Stimulated activated CD8-positive, alpha-beta memory T cell treated with anti-CD3 and anti-CD28 coated beads, Interleukin-15, amount 100 ng/mL, for 4 hours (primary cell): ENCODE measurements at places on chromosomes 3 and 15.

DNA sequence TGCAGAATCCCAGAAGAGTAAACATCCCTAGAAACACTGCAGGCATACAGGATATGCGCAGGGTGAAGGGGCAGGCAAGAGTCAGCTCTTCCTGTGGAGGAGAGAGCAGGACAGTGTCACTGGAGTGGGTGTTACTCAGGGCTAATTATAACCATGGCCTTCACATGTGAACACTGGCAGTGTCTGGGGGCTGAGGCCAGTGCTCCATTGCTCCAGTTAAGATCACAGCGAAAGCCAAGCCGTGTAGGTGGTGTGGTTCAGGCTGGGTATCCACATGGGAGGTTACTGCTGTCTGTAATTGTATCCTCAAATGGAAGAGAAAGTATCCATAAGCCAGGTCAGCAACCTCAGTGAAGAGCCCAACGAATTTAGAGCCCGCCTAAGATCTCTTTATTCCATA lies 84.6 kb downstream of the MESD start:
- no peak for DNase-seq

- DNase-seq = no peak
These were observed 19.4 kb downstream of the TGFBR2 start for GRCh38 chr3:30625541-30626438.

DNA sequence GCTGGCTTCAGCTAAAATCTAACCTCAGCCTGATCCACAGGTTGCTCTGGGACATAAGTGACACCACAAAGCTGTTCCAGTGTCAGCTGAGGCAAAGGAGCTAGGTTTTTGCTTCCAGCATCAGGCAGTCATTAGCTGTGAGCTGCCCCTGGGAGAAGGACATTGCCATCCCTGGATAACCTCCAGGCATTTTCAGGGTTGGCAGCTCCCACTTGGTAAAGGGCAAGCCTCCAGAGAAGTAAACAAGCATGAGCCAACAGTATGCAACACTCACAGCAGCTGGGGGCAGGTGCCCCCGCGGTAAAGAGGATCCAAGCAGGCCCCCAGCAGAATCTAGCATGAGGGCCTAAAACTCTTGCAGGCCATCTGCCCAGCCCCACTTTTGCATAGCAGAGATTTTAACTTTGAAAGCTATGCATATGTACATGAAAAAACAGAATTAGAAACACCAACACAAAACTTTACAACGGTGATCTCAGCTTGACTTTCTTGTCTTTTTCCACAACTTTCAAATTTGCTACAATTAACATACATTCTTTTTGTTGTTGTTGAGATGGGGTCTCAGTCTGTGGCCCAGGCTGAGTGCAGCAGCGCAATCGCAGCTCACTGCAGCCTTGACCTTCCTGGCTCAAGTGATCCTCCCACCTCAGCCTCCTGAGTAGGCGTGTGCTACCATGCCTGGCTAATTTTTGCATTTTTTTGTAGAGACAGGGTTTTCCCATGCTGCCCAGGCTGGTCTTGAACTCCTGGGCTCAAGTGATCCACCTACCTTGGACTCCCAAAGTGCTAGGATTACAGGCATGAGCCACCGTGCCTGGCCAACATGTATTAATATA lies 83.8 kb upstream of the TPM1 start:
- DNase-seq = no peak

- DNase-seq = no peak
These were observed 21.1 kb upstream of the GP9 start for GRCh38 chr3:129039271-129040038.

DNA sequence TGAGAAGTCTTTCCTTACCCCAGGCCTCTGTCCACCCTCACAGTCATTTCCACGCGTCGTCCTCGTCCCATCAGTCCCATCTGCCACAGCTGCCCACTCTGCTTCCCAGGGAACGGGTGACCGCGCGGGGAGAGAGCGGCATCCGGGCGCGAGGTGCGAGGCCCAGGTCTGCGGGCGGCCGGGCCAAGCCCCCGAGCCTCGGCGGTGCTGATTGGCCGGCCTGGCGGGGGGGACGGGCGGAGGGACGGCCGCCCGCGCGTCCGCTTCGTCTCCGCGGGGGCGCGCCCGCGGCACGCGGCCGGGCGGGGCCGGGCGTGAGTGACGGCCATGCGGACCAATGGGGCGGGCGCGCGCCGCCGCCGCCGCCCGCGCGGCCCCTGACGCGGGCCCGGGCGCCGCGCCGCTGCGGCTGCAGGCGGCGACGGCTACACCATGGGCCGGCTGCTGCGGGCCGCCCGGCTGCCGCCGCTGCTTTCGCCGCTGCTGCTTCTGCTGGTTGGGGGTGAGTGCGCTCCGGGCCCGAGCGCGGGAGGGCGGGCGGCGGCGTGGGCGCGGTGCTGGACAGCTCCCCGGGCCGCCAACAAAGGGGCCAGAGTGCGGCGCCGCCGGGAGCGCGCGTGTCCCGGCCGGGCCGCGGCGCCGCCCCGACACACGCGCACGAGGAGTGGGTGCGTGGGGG lies at the start of gene PODXL2:
PODXL2 (plus strand) TSS at position 398 of the 679 bp plus-strand sequence; CDS start at position 433, 35 bp downstream.
- no peak for DNase-seq

DNA sequence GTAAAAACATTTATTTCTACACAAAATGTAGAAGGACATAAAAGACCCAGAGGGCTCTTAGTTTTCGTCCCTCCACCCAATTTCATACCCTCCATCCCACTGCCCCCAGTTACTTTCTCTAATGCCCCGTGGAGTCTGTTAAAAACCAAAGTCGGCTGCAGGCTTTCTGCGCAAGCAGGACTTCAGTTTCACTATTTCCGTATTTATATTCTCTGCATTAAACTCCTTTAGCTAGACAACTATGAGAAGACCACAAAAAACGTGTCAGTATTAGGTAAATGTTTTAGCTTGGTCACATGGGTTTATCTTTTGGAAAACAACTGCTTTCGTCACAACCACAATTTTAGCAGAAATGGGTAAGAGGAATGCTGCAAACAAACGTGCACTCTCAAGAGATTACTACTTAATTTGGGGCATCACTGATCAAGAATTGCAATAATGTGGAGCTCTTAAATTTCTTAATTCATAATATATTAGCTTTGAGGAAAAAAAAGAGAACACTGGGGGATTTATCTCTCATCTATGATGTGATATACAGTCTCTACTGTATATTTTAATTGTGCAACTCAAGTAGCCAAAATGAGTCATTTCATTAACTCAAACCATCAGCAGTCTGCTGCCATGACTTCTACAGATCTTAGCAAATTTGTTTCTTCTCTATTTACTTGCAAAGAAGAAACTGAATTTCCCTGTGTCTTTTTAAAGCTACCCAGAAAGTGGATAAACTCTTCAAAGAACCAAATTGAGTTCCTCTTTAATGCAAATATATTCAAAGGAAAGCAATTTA lies 740 bp upstream of the NSMCE3 start:
- DNase-seq = no peak

DNA sequence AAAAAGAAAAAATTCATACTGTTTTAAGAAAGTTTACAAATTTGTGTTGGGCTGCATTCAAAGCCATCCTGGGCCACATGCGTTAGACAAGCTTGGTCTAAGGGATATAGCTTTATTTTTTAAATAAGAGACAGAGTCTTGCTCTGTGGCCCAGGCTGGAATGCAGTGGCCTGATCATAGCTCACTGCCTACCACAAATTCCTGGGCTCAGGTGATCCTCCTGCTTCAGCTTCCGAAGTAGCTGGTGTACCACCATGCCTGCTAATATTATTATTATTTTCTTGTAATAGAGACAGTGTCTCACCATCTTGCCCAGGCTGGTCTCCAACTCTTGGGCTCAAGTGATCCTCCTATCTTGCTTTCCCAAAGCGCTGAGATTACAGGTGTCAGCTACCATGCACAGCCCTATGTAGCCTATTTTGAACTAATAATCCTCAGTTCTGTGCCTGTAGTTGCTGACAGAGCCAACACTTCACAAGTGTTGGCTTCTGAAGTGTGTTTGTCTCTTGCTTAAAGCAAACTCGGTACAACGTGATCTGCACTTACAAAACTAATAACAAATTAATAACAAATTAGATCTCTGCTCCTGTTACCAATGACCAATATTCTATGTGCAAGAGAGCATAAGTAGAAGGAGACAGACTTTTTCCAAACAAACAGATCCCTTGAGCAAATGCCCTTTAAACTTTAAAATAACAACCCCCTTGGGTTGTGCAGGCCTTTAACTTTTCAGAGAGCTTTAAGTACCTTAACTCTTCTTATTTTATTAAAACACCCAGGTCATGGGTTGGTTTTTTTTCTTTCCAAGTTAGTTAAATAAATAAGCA lies 135.2 kb downstream of the VGLL4 start:
- DNase-seq = no peak

DNA sequence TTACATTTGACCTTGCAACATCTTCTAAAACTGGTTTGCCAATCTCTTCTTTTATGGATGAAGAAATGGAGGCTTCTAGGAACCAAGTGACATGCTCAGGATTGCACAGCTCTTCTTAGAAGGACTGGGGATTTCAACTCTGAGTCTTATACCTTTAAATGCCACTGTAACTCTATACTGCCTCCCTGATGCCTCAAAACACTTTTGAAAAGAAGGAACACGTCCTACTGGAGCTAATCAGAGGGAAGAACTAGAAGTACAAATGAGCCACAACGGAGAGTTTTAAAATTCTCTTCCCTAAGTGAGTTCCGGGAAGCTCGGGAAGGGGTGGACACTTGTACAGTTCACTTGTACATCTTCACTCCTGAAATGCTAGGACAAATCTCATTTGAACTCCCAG lies 949 bp upstream of the MITF start:
- DNase-seq = no peak

DNA sequence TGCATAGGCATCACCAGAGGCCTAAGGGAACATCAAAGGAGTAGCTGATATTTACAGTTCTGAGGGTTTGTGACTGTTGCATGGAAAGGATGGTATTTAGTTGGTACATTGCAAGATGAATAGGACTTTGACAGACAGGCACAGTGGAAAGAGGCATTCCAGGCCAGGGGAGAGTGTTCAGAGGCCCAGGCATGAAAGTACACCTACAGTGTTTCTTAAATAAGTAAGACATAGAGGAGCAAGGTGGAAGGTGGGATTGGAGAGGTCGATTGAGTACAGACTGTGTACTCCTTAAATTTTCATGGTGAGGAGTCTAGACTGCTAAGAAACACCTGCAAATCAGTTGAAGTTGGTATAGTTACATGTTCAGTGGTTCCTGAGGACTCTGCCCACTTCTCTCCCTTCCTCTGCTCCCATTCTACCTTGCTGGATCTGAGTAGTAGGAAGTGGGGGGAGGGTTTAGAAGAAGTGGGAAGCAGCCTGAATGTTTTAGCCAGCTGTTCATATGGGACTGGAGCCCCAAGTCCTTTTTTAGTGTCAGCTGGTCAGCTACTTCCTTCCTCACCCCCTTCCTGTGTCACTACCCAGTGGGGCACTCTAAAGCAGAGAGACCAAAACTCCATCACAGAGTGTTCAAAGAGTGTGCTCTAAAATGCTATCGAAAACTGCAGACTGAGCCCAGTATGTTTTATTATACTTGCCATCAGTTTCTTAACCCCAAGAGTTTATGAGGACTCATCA lies 14.0 kb downstream of the KLHL18 start:
- no peak for DNase-seq

DNA sequence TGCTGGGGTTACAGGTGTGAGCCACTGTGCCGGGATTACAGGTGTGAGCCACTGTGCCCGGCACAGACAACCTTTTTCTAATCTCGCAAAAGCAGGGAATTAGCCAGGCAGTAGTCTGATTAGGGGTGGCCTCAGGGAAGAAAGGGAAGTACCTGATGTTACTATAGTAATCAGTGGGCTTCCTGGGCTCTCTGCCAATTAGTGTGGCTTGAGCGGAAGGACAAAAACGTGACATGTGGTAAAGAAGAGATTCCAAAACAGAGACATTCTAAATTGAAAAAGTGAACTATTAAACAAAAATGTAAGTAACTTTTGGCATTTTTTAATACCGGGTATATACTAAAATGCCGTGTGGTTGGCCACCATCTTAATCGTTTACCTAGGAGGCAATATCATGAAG lies 48.1 kb downstream of the CFAP20DC start:
- no peak for DNase-seq

- no peak for DNase-seq
These were observed 76.4 kb downstream of the USF3 start for GRCh38 chr3:113620091-113620490.

GRCh38 chr3:52277071-52277964 lies 1.1 kb downstream of the WDR82 start:
- peak; percentile 60 for DNase-seq

GRCh38 chr3:133135306-133135705 lies 97.1 kb downstream of the TMEM108 start:
- DNase-seq = no peak

DNA sequence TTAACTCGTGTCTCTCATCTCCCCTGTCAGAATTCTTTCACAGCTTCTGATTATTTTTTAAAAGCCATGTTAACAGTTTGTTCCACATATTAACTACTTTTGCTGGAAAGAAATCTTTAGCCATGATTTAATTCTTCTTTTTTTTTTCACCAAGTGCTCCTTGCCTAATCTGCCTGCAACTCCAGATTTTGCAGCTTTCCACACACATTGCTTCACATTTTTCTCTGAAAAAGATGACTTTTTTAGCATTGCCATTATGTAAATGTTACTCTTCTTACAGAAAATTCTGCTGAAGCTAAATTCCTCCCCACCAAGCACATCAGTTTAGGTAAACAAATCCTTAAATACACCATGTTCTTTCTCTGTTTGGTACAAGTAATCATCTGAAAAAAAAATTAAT lies 23.4 kb upstream of the PPARG start:
- no peak for DNase-seq

GRCh38 chr3:133277813-133278212 lies 122.0 kb upstream of the BFSP2 start:
- no peak for DNase-seq

DNA sequence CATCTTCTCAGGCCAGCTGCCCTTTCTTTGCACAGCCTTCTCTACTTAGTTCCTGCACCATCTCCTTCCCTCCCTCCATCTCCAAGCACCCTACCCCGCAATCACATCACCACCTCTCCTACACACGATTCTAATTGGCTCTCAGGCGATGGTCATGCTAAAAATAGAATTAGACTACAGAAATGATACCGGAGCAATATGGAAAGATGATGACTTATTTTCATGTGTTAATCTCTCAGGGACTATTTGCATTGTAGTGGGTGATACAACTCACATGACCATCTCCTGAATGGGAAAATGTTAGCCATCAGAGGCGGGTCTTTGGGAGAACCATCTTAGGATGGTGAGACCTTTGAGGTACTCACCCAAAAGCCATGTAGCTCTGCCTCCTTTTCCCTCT lies 54.7 kb upstream of the PPARG start:
- DNase-seq = no peak

GRCh38 chr3:72152551-72153476 lies 367.9 kb upstream of the PROK2 start:
- no peak for DNase-seq

DNA sequence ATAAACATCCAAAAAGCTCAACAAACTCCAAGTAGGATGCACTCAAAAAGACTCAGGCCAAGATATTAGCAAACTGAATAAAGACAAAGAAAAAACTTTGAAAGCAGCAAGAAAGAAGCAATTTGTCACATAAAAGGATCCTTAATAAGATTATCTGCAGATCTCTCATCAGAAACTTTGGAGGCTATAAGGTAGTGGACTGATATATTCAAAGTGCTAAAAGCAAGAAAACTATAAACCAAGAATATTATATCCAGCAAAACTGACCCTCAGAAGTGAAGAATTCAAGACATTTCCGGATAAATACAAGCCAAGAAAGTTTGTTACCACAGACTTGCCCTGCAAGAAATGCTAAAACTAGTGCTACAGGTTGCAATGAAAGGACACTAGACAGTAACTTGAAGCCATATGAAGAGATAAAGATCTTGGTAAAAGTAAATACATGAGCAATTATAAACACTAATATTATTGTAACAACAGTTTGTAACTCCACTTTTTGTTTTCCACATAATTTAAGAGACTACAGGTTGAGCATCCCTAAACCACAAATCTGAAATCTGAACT lies 23.6 kb downstream of the C3orf33 start:
- no peak for DNase-seq
